CMK (cell line): ENCODE measurements at places on chromosomes 5 and 9.

DNA sequence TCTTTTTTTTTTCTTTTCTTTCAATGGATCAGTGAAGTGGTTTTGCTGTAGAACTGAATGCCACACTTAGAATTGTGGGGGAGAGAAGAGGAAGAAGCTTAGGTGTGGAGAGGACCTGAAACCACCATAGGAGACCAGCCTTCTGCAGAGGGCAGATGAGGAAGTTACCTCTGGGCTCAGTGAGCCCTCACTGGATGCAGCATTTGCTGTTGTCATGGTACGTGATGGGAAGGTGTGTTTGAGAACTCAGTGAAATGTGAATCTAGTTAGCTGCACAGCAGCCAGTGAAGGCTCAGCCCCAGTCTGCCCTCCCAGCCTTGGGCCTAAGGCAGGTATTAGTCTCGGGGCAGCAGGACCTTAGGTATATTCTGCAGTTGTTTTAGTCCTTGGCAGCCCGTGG is 17.5 kb downstream of the CYFIP2 start:
- DNase-seq = no peak

GRCh38 chr5:111313017-111313724 is 89.0 kb downstream of the CAMK4 start:
- DNase-seq = no peak

DNA sequence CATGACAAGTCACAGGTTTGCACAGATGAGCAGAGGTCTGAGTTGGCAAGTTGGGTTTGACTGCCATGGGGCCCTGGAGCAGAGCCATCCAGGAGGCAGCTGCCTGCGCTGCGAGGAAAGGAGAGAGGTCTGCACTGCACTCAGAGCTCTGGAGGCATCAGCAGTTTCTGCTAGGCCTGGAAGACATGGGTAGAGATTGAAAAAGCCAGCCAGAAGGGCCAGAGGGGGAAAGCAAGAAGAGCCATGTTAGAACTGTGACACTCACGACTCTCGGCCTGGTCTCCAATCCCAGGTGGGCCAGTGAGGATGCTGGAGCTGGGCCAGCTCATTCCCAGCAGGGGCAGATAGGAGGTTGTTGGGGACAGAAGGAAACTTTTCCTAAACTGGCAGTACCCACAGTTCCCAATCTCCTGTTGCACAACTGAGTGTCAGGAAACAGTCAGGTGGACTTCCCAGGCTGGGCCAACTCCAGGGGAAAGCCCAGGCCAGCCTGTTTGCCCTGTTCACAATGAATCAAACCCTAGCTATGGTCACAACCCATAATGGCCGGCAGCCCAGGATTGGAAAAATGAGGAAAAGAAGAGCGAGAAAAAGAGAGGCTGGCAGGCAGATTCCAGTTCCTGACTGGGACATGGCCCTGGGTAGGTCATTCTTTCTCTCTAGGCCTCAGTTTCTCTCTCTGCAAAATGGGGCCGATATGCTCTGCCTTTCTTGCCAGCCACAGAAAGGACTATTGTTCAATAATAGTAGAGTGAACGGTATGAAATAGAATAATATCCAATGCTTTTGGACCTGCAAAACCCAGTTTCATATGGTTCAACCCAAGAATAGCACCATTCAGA is 7.8 kb upstream of the ORM1 start:
- DNase-seq = no peak

GRCh38 chr5:36661456-36662220 is 55.2 kb downstream of the SLC1A3 start:
- no peak for DNase-seq

DNA sequence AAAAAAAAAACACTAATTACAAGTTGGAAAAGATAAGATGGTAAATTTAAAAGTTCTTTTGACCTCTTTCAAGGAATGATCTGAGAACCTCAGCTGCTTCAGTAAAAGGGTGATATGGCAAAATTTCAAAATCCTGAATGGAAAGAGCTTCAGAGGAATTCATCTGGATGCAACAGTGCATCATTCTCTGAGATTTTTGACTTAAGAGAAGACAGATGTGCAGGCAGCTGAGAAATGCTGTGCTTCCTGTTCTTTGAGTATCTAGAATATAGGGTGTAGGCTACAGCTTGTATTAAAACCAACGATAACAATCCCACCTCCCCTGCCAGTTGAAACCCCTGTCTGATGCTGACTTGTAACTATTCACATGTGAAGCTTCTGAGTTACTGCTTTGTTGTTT is 6.2 kb downstream of the FRMPD1 start:
- no peak for DNase-seq

DNA sequence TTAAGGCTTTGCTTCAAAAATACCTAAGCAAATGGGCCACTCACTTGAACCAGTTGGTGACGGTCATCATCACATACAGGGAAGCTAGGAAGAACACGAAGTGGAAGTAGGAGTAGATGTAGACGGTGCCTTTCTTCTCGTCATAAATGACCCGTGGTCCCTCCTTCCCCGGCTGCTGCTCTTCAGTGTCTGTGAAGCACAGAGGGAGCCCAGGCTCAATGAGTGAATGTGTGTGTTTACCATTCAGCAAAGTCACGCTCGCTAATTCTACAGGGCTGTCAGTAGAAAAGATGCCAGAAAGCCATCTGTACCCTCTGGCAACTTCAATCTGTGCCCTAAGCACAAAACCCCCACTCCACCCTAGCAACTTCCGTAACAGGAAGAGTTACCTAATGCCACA is 109.8 kb downstream of the SERINC5 start:
- DNase-seq = no peak

DNA sequence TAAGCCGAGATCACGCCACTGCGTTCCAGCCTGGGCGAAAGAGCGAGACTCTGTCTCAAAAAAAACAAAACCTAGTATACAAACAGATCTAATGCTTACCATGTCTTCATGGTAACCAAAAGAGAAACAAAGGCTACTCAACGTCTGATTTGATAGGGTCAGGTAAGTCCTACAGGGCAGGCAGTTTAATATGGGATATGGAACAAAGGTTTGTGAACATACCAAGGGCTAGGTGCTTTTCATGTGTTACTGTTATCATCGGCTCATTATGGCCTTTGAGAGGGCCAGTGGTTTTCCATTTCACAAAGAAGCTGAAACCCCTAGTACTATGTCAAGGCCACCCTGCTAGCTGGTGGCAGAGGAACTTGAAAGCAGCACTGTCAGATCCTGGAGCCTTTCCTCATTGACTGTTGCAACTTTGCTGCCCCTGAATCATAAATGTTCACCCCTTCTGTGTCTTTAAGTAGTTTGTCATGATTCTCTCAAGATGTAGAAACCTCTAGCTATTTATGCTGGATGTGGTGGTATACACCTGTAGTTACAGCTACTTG is 5.1 kb downstream of the IQGAP2 start:
- no peak for DNase-seq

- DNase-seq = no peak
These were observed 242.3 kb upstream of the BRINP1 start for GRCh38 chr9:119611565-119611964.

GRCh38 chr5:102279711-102280110 is 16.4 kb downstream of the SLCO4C1 start:
- no peak for DNase-seq

- peak; percentile 5 for DNase-seq
These were observed 53.9 kb downstream of the OSTF1 start for GRCh38 chr9:75142202-75142601.

DNA sequence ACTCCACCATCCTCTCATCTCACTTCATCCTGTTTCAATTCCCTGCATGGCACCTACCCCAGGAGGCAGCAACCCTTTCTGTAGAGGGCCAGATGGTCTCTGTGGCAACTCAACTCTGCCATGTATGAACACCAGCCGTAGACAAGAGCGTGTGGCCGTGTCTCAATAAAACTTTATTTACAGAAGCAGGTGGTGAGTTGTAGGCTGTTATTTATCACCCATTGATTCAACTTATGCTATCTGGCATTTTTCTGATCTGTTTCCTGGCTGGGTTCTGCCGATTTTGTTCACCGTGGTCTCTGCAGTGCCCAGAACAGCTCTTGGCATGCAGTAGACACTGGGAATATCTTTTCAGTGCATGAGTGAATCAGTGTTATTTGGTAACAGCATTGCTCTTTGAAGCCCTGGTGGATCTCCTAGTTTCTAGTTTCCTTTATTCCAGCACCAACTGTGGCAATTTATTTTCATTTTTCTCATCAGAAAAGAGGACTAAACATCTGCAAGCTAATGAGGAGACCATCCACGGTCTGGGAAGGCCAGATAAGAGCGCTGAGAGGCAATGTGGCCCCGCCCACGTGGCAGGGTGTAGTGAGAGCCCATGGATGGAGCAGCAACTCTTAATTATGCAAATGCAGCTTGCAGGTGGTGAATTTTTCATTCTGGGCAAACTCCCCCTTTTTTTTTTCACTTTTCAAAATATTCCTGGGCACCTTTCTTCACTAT is 77.9 kb downstream of the CTSL start:
- peak; percentile 58 for DNase-seq

DNA sequence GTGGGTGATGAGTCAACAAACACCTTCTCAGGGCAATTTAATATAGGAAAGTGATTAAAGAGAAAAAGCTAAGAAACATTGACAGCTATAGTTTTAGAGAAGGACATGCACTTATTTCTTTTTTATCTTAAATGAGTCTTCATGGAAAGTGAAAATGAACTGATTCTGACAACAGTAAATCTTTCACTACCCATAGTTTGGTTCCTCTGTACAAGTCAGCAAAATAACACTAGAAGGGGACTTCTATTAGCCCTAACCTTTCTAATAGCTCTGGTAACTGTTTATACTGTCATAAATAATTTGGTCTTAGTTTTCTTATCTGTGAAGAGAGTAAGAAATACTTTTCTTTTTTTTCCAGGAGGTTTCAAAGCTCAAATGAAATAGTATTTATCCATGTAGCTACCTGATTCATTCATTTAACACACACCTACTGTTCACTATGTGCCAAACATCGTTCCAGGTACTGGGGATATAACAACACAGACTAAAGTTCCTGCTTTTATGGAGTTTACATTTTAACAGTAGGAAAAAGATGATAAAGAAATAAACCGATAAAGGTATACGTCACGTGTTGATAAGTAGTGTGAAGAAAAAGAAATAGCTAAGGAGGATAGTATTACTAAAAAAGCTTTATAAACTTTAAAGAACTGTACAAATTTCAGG is 148.2 kb downstream of the PCSK1 start:
- DNase-seq = no peak

DNA sequence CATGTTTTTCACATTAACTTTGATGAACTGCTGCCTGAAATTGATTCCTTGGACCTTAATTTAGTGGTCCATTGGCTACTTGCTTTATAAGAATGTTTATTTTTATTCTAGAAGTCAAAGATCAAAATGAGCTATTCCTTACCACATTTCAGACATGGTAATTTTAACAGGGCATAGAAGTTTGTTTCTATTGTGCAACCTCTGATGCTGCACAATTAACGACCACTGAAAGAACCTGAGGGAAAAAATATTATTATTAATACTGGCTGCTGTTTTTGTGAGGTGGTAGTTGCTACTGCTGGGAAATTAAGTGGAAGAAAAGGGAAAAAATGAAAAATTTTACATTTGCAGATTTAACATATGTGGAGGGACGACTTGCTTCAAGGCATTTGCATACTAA is 37.9 kb upstream of the RAB3C start:
- DNase-seq = no peak

- DNase-seq = no peak
These were observed 100.3 kb upstream of the LMX1B start for GRCh38 chr9:126513159-126514036.

DNA sequence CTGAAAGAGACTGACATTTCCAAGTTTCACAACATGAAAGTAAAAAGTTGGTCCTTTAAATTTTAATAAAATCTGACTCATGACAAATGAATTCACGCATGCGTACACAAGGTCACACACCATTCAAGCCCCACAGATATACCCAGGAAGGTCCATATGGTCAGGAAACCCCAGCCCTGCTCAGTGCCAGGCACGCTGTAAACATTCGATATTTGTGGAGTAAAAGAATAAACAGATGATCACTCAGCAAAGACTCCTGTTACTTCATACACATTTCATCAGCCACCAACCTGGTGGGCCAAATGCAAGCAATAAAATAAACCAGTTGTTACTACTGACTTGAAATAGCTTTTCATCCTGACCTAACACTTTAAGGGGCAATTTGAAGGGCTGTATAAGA is 158.0 kb upstream of the RETREG1 start:
- DNase-seq = no peak

DNA sequence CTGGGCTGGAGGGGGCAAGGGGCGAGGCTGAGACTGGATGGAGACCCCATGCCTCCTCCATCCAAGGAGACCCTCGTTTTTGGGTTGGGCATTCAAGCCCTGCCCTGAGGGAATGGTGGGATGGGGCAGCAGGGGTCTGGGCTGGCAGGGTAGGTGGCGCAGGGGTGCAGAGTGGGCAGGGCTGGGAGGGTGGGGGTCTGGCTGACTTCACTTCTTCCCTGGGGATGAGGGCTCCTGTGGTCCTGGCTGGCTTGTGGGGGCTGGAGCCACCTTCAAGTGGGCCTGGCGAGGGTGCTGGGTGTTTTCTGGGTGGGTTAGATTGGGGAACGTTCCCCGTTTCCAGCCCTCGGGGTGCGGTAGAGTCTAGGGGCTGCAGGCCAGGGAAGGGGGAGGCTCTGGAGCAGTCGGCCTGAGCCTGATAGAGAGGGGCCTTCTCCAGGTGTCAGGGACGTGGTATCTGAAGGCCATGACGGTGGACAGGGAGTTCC is 412 bp downstream of the LCN1 start:
- no peak for DNase-seq

DNA sequence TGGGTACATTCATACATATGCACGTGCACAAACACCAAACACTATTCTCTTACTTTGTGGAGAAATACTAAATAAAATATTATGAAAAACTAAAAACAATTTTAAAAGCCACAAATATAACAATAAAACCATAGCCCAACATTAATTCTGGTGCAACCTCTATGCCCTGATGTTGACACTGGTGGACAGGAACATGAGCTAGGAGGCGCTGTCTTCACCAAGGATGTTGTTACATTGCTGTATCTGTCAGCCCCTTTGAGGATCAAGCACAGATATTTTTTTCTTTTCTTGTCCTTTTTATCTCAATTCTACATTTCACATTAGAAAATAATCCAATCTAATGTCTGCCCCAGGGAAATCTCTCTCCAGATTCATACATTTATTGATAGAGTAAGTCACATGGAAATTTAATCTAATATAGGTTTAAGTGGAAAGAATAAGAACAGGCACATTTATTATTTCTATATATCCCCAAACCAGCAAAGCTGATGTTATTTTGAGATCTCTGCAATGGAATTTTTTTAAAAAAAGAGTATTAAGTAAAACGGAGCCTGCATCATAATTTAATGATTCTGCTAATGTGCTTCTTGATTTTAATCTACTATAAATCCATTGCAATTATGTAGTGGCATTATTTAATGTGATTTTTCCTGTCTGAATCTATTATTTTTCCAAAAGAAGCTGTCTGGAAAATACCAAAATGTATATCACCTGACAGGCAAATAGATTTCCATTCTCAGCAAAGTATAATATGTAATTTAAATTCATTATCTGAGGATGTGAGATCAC is 716.5 kb downstream of the MTRR start:
- DNase-seq = no peak

GRCh38 chr9:113431191-113431590 is 20.6 kb downstream of the C9orf43 start:
- no peak for DNase-seq

GRCh38 chr5:144304688-144305087 is 134.0 kb downstream of the KCTD16 start:
- no peak for DNase-seq

- no peak for DNase-seq
These were observed 310.4 kb downstream of the ACTL7B start for GRCh38 chr9:108545436-108545835.

- DNase-seq = peak; percentile 9
These were observed 164.0 kb downstream of the CCDC192 start for GRCh38 chr5:127867022-127867783.
